ENCODE measurements at places on chromosomes 2 and 18. TPM values are rescaled to one million over a fixed set of nuclear protein-coding genes. Genes with fewer than 3 reads are reported as not detected.

DNA sequence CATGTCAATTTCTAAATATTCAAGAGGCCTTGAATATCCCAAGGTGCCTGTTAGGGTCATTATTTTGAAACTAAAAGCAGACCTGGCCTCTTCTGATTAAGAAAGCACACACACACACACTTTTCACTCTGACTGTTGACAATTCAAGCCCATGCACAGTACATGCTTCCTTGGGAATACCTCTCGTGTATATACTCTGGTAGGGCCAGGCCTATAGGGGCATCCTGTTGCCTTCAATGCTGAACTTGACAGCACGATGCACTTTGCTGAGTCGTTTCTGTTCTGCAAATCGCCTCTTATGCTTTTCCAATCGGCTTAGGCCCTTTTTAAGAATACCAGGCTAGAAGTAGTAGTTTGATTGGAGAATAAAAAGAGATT, 40.6 kb downstream of the IWS1 start:
- H3K4me3 ChIP-seq, result no peak overlapping the region
- H3K4me1 ChIP-seq, result peaks cover 19% of the 10 kb centered on the region
- no peak for DNase-seq
- peaks cover 80% of the 10 kb centered on the region for H3K36me3 ChIP-seq
- peak overlapping the region; percentile 50 for H3K27ac ChIP-seq
- no peaks in the 10 kb centered on the region for H3K27me3 ChIP-seq

DNA sequence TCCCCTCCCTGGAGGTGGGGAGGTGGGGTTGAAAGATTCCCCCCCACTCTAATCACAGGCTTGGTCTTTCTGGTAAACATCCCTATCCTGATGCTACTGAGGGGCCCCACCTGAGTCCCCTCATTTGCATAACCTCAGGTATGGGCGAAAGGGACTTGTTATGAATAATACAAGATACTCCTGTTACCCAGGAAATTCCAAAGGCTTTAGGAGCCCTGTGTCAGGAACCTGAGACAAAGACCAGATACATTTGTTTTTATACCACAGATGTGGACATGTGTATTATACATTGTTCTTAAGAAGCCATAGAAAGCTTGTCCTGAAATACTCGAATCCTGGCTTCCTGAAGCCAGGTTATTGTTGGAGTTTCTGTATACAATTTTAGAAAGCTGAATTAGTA, 62.8 kb downstream of the MYO1B start:
- H3K4me1 ChIP-seq, result no peaks in the 10 kb centered on the region
- H3K4me3 ChIP-seq, result no peak overlapping the region
- no peak overlapping the region for H3K27ac ChIP-seq
- no peak for DNase-seq
- no peaks in the 10 kb centered on the region for H3K27me3 ChIP-seq

- no peaks in the 10 kb centered on the region for H3K36me3 ChIP-seq
- H3K27me3 ChIP-seq, result no peaks in the 10 kb centered on the region
- H3K4me1 ChIP-seq, result no peaks in the 10 kb centered on the region
- H3K27ac ChIP-seq, result no peak overlapping the region
- H3K4me3 ChIP-seq, result no peak overlapping the region
- no peak for DNase-seq
These were observed 79.8 kb downstream of the SGPP2 start for GRCh38 chr2:222504191-222504590.

DNA sequence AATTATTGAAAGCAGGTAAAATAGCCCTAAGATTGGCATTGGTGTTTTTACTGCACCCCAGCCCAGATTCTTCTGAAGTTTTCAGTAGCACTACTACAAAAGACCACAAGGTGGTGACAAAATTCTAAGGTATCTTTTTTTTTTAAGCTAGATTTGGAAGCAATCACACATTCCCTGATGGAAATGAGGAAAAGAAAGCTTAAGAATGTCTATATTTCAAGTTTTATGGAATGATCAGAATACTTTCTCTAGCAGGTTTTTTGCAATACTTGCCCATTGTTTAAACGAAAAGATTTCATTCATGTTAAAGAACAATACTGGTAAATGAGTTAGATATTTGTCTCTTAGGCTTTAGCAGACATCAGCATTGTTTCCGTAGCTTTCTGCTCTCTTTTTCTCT, 32.1 kb upstream of the ZNF638 start:
- H3K36me3 ChIP-seq, result no peaks in the 10 kb centered on the region
- H3K27me3 ChIP-seq, result no peaks in the 10 kb centered on the region
- no peak overlapping the region for H3K4me3 ChIP-seq
- no peak for DNase-seq
- no peak overlapping the region for H3K27ac ChIP-seq

- no peaks in the 10 kb centered on the region for H3K36me3 ChIP-seq
- no peaks in the 10 kb centered on the region for H3K27me3 ChIP-seq
- H3K4me3 ChIP-seq, result no peak overlapping the region
- H3K4me1 ChIP-seq, result no peaks in the 10 kb centered on the region
These were observed 15.2 kb downstream of the R3HDM1 start for GRCh38 chr2:135546436-135546835.

DNA sequence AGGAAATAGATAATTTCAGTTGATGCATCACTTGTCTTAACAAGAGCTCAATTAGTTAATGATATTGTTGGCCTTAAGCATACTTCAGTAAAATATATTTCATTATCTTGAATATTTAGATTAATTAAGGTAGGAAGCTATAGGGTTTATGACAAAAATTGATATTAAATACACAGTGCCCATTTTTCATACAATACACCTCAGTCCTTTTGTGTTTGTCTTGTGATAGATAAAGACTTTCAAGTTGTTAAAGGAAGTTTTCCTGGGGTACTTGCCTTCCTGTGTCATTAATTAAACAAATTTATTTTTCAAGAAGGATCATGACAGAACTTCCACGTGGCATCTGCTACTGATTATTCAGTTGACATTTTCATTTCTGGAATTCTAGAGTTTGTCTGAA, 420.5 kb downstream of the MTX2 start:
- H3K27me3 ChIP-seq, result no peaks in the 10 kb centered on the region
- H3K27ac ChIP-seq, result no peak overlapping the region
- no peaks in the 10 kb centered on the region for H3K36me3 ChIP-seq
- H3K4me3 ChIP-seq, result no peak overlapping the region

GRCh38 chr2:165898381-165898780, 55.2 kb downstream of the TTC21B start:
- DNase-seq, result no peak
- H3K27ac ChIP-seq, result no peak overlapping the region
- H3K36me3 ChIP-seq, result peaks cover 86% of the 10 kb centered on the region
- H3K4me1 ChIP-seq, result peaks cover 16% of the 10 kb centered on the region

- H3K4me3 ChIP-seq, result no peak overlapping the region
- no peaks in the 10 kb centered on the region for H3K27me3 ChIP-seq
- no peak for DNase-seq
- no peaks in the 10 kb centered on the region for H3K4me1 ChIP-seq
- H3K27ac ChIP-seq, result no peak overlapping the region
These were observed 69.8 kb downstream of the POU3F3 start for GRCh38 chr2:104923665-104924064.

DNA sequence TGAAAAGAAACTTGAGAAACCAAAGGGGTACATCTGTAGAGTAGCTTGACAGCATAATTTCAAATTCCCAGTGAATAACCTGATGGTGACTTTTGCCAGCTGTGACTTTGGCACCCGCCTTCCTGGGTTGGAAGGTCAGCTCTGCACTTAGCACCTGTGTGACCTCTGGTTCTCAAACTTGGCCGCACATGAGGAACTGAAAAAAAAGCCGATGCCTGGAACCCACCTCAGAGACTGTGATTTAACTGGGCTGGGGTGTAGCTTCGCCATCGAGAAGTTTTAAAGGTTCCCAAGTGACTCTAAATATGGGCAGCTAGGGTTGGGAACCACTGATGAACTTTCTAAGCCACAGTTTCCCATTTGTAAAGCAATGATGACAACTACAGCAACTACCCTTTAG, 6.5 kb downstream of the EFEMP1 start:
- no peak overlapping the region for H3K27ac ChIP-seq
- DNase-seq, result no peak
- no peaks in the 10 kb centered on the region for H3K27me3 ChIP-seq
- no peaks in the 10 kb centered on the region for H3K36me3 ChIP-seq

GRCh38 chr2:201909348-201909747, 103.0 kb downstream of the CDK15 start:
- H3K4me1 ChIP-seq, result peaks cover 10% of the 10 kb centered on the region
- no peaks in the 10 kb centered on the region for H3K36me3 ChIP-seq
- DNase-seq, result no peak

GRCh38 chr18:26183395-26184112, 42.7 kb upstream of the TAF4B start:
- DNase-seq, result no peak
- H3K4me3 ChIP-seq, result no peak overlapping the region
- H3K27me3 ChIP-seq, result no peaks in the 10 kb centered on the region
- no peaks in the 10 kb centered on the region for H3K4me1 ChIP-seq
- H3K36me3 ChIP-seq, result no peaks in the 10 kb centered on the region
- no peak overlapping the region for H3K27ac ChIP-seq

DNA sequence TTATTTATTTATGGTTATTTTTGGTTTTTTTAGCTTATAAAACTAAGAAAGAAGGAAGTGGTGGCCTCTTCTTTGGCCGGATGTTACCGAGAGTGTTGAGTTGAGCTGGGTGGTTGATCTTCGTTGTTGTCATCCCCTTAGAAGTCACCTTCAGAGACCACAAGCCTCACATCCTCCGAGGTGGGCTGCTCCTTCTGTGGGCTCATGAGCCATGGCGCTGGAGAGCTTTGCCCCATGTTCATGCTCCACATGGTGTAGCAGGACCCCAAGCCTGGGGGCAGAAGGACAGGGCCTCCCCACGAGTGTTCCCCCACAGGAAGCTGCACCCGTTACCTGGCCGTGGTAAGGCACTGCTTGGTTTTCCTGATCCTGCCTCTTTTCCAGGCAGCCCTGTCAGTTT, 23.4 kb downstream of the SNTG2 start:
- peak overlapping the region; percentile 27 for H3K27ac ChIP-seq
- H3K4me3 ChIP-seq, result no peak overlapping the region
- H3K36me3 ChIP-seq, result no peaks in the 10 kb centered on the region
- peaks cover 19% of the 10 kb centered on the region for H3K4me1 ChIP-seq

DNA sequence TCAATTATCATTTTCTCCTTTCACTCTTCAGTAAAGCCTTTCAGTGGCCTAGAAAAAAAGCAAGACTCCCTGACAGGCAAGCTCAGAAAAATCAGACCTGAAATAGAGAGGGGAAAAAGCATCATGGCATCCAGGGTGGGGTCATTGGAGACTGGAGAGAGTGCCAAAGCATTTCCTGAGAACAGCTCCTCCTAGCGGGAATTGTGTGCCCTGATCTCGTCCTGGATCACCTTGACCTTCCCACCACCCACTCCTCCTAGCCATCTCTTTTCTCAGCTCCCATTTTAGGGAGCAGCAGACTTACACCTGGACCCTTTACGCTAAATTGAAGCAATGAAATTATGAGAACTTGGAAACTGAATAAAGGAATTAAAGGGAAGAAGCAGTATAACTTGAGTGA, 176.6 kb downstream of the VWC2L start:
- H3K4me1 ChIP-seq, result no peaks in the 10 kb centered on the region
- no peaks in the 10 kb centered on the region for H3K27me3 ChIP-seq
- no peaks in the 10 kb centered on the region for H3K36me3 ChIP-seq
- no peak overlapping the region for H3K4me3 ChIP-seq
- DNase-seq, result no peak
- no peak overlapping the region for H3K27ac ChIP-seq

The IKZF2 gene
- 14.3 TPM for total RNA-seq

The MDH1B gene
- total RNA-seq, result 0.22 TPM

The MOGAT1 gene
- not detected for total RNA-seq

The TFCP2L1 gene
- total RNA-seq, result 2.4 TPM

The ANKRD29 gene
- total RNA-seq, result 7.3 TPM

The IL36B gene
- not detected for total RNA-seq

The CPO gene
- not detected for total RNA-seq

The COL4A3 gene
- 23.6 TPM for total RNA-seq

Data from spleen (tissue), 13 donors.